ENCODE measurements at places on chromosomes 5 and 9.

DNA sequence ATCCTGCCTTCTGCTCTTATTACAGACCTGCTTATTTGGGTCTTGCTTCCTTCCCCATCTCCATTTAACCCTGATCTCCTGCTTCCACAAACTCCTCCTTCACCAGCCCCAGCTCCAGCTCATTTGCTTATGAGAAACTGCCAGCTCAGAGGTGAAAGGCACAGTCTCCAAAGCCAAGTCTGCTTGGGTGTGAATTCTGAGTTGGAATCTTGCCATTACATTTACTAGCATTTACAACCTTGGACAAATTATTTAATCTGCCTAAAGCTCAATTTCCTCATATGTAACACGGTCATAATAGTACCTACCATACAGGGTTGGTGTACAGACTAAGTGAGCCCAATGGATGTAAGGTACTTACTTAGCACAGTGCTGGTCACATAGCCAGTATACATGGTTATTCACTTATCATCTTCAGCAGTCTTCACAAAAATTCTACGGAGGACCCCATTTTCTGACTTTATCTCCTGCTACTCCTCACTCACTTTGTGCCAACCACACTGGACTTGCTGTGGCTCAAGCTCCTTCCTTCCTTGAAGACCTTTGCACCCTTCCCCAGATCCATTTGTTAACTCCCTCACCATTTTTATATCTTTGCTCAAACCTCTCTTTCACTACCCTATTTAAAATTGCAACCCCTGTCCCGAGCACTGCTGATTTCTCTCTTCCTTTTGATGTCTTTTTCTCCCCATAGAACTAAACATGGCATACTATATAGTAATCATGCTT lies 86.2 kb downstream of the DOCK2 start:
- DNase-seq: no peak

- DNase-seq: peak; percentile 19
Observed at GRCh38 chr5:114857941-114858551, 311.7 kb downstream of the TRIM36 start.

DNA sequence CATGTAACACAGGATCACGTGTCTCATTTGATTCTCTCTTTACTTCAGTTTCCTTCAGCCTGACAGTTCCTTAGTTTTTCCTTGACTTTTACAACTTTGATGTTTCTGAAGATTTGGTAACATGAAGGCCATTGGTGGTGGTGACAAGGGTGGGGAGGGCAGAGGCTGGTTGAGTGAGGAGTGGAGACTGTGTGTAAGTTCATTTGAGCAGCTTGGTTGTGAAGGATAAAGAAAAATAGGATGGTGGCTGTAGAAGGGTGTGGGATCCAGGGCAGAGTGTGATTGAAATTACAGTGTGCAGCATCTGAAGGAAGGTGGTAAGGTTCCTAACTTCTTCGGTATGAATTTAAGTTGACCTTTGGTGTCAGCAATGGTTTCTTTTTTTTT lies 20.4 kb downstream of the SUB1 start:
- DNase-seq: no peak

DNA sequence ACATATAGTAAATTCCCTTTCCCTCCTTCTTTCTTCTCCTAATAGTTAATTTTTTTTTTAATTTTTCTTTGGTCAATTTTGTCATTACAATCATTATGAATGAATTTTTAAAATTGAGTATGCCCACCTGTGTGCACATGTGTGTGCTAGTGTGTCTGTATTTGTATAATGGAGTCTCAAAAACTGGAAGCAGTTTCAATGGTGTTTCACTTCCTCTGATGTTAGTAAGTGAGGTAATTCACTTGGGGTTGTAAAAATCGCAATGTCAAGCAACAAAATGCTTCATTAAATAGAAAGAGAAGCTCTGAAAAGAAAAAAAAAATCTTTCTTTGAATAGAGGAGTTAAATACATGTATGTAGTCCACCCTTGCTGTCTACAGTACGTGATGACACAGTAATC lies 1467.6 kb upstream of the NUDT12 start:
- DNase-seq: no peak

- DNase-seq: no peak
Observed at GRCh38 chr5:154697371-154697770, 57.8 kb upstream of the LARP1 start.

- no peak for DNase-seq
Observed at GRCh38 chr5:78289911-78290310, 4.6 kb downstream of the AP3B1 start.

GRCh38 chr5:133842846-133843611 lies 125.4 kb downstream of the C5orf15 start:
- DNase-seq: no peak

DNA sequence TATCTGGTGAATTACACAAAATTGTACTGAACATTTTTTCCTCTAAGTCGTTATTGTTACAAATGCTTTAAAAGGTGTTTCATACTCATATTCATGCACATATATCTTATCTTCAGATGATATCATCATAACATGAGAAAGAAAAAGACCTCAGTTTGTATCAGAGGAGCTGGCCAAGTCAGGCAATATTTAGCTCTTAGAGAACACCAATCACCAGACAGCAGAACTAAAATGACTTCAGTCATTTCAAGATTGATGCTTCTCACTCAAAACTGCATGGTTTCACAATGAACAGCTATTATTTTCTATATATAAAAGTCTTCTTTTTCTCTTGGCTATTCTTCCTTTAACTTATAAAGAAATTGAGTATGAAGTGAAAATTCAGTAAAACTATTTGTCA lies 44.6 kb downstream of the TSSK1B start:
- DNase-seq: no peak

GRCh38 chr5:40167283-40167682 lies 512.4 kb upstream of the PTGER4 start:
- no peak for DNase-seq

DNA sequence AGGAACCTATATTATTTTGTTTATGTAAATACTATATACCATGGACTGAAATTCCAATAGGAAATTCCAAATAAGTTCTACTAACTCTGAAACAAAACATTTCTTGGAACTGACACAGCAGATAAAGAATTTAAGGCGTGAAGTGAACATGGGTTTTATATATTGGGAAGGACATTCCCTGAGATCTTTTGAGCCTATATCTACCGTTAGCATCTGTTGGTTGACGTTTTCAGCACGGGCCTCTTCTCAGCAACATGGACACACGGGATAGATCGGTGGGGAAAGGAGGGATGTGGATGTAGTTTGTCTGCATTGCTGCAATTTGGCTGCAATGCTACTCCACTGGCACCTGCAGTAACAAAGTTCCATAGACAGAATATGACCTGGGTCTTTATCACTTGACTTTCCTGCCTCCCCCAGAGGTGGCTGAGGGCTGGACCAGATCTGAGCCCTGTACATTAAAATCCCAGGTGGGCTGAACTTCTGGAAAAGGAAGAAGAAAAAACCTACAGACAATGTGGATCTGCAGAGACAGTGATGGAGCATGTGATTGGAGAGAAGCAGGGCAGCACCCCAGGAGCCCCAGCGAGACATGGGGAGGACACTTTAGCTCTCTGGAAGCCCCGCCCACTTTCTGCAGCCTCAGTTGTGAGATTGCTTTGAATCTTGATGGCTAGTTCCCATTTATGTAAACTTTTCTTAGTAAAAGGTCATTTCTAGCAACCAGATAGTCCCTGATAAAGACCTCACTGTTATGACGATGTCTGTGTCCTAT lies 91.2 kb upstream of the CPEB4 start:
- no peak for DNase-seq

- no peak for DNase-seq
Observed at GRCh38 chr9:19630760-19631159, 158.1 kb downstream of the SLC24A2 start.

DNA sequence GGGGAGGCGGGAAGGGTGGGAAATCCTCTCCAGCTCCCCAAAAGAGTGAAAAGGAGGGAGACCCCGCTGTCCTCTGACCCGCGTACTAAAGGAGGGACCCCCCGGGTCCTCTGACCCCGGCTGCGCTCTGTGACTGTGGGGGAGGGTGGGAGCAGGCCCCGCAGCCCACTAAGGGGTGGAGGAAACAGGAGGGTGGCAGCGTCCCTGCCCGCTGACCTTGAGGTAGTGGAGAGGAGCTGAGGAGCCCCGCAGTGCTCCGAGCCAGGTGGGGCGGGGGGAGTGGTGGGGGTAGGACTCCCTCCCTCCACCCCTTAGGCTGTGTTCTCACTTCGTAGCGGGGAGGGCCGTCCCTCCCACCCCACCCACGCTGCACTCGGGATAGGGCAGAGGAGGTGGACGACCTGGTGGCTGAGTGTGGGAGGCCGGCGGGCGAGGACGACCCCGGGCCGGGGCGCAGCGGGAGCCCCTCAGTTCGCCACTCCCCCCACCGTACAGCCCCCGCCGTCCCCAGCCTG lies 449 bp upstream of the ADCY2 start:
- no peak for DNase-seq

DNA sequence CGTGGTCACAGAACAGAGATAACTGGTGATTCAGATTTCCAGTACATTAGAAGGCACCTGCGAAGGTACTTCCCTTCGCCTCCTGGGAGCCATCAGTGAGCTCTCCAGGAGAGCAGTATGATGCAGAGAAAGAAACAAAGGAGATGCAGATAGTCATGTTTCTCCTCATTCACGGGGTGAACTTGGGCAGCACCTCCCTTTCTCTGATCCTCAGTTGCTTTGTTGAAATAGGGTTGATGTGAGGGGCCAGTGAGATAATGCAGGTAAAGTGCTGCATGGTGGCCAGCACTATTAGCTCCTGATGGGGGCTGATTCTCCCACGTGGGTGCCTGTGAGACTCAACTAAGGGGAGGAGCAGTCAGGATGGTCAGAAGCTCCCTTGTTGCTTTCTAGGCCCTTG lies 46.6 kb upstream of the ZNF169 start:
- no peak for DNase-seq

GRCh38 chr5:154899151-154899816 lies 38.7 kb downstream of the GEMIN5 start:
- DNase-seq: no peak

GRCh38 chr9:137380606-137381005 lies 42.4 kb downstream of the EXD3 start:
- no peak for DNase-seq

GRCh38 chr5:159678657-159679392 lies 237.5 kb upstream of the ADRA1B start:
- DNase-seq: no peak

- no peak for DNase-seq
Observed at GRCh38 chr9:99037769-99038483, 67.0 kb upstream of the TGFBR1 start.

GRCh38 chr5:147756566-147756965 lies 26.0 kb downstream of the JAKMIP2 start:
- DNase-seq: no peak

- DNase-seq: no peak
Observed at GRCh38 chr9:133971981-133972941, 19.9 kb downstream of the VAV2 start.

DNA sequence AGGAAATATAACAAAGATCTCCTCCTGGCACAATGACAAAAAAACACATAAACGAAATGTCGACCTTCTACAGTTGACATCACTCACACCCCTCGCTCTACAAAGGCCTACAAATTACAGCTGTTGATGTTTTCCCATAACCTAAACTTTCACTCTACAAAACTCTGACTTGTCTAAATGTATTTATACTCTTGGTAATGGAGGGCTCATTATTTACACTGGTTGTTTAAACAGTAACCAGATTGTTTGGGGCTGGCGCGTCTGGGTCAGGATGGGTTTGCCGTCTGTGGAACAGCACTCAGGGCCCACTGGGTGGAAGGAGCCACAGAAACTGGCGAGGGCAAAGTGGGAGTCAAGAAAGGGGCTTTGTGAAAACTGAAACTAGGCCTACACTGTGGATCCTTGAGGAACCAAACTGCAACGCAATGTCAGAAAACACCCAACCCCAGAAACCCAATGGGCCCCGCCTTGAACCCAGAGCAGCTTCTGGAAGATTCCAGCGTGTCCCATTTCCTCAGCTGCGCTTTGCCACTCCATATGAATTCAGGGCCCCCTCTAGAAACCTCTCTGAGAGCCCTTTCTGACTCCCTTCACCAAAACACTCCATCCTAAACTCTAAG lies 136.7 kb downstream of the ROR2 start:
- DNase-seq: no peak

DNA sequence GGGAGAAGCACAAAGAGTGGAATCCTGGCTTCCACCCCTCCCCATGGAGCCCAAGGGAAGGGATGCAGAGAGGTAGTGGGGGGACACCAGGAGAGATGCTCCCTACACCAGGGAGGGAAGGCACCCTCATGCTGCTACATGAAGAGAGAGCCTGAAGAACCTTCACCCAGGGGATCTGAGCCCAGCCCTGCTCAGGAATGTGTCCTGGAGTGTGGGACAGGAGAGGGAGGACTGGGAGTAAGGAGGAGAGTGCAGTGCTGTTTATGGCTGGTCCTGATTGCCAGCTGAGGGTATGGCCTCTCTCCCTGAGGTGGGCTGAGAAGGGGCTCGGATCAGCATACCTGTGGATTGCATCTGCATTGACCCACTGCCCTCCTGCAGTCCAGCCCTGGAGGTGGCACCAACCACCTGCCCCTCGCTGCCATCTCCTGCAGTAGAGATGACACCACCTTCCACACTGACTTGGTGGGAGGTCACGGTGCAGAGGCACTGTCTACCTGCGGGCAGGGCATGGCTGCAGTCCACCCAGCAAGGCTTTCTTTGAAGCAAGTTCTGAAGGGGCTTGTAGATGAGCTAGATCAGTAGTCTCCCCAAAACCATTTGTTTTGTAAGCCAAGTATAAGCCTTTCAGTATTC lies 114.9 kb upstream of the SLC25A48 start:
- no peak for DNase-seq

DNA sequence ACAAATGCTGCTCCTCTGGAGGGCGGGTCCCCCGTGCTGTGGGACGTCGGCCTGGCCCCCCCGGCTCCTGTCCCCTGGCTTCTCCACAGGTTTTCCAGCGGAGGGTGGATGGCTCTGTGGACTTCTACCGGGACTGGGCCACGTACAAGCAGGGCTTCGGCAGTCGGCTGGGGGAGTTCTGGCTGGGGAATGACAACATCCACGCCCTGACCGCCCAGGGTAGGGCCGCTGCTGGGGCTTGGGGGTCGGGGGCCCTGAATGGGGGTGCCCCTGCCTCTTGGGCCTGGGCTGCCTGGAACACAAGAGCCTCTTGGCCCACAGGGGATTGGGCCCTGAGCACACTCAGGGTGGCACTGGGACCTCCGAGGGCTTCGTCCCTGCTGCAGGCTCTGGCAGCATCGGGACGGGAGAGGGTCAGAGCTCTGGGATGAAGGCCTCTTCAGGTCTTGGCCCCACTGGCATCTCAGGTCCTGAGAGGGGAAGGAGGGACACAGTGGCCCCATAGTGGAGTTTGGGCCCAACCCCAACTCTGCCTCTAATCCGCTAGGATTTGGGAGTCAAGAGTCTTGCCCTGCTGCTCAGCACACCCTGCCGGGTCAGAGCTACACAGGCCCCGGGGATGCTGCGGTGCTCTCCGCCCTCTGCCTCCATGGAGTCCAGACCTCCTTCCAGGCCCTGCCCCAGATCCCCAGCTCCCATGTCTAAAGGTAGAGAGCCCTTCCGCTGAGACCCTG lies 5.2 kb downstream of the FCN2 start:
- DNase-seq: no peak

GRCh38 chr9:106179191-106179590 lies 484.9 kb downstream of the TMEM38B start:
- no peak for DNase-seq

- no peak for DNase-seq
Observed at GRCh38 chr9:13324988-13325387, 45.5 kb upstream of the MPDZ start.

- no peak for DNase-seq
Observed at GRCh38 chr5:128441941-128442350, 96.1 kb downstream of the FBN2 start.

Data from hematopoietic multipotent progenitor cell (in vitro differentiated cells).